ENCODE measurements at places on chromosomes 16 and 17.

DNA sequence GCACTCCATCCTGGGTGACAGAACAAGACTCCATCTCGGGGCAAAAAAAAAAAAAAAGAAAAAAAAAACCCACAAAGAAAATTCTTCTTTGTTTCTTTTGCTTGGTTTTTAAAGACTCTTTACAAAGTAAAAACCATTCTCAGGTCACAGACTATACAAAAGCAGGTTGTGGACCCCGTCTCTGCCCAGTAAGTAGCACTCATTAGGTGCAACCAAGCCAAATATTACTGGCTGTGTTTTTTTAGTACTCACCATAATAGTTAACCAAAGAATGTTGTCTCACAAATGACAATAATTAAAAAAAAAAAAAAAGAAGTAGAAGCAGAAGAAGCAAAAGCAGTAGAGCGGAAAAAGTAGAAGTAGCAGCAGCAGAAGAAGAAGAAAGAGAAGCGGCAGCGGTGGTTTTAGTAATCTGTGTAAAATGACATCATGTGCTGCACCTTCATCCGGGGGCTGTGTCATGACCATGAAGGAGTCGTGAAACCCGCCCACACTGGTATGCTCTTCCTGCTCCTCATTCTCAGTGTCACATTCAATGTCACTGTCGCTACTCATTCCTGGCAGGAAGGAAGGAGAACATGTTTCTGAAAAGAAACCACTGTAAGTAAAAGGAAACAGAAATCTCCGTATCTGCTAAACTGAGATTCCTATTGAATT is 105.4 kb downstream of the TRIM37 start:
- peak; percentile 81 for DNase-seq

- no peak for DNase-seq
Observed at GRCh38 chr17:2517539-2517938, 5.9 kb upstream of the METTL16 start.

DNA sequence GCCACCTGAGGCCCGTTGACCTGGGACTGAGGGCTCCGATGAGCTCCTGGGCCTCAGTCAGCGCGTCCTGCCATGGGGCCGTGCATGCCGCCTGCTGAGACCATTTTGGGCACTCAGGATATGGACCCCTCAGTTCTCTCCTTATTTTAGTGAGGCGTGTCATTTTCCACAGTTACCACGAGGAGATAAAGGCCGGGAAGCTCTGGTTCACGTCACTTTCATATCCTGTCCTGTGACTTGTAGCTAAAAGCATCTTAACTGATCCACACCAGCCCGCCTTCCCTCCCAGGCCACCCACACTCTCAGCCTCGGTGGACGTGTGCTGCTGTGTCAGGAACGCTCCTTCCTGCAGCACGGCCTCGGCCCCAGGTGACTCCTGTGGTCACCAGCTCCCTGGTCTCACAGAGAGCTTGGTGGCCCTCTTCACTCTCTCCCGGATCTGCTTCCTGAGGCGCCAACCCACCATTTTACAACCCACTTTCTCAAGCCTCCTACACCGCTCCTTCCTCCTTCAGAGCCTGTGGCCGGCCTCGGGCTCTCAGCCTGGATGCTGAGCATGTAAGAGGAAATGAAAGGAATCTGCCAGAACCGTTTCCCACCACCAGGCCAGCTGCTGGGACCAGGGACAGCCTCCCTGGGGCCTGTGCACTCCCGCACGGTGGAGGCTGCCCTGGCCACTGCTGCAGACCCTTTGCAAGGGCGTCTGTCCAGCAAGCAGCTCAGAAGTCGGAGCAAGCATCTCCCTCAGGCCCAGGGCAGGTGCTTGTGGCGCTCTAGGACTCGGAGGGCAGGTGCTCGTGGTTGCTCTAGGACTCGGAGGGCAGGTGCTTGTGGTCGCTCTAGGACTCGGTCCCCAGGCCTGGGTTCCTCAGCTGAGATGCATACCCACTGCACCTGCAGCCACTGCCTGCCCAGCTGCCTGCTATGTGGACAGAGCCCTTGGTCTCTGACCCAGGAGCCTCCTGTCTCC is 23.9 kb upstream of the FASN start:
- DNase-seq: no peak

DNA sequence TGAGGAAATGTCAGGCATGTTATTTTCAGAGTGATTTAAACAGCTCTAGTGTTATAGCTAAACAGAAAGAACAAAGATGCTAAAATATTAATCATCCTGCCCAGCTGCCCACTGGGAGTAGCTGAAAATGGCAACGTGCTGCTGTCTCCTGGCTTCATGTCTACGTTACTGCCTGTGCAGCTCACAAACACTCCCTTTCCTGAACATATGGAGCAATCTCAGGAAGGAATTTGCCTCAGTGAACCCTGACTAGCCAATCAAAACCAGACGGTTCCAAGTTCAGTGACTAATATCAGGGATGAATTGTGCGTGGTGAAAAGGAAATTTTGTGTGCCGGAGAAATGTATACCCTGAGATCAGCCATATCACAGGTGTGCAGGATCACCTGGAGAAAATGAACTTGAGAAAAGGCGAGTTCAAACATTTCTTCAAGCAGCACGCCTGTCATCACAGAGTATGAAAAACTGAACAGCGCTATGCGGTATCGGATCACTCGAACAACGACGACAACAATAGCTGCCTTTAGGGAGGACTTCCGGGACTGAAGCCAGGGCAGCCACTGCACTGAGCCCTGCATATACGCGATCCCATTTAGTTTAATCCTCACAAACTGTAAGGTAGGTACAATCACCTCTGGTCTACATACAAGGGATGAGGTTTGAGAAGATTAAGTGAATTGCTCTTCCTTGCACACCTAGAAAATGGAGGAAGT is 110.3 kb downstream of the STX8 start:
- no peak for DNase-seq

GRCh38 chr16:66295213-66295612 is 71.3 kb upstream of the CDH5 start:
- DNase-seq: no peak

DNA sequence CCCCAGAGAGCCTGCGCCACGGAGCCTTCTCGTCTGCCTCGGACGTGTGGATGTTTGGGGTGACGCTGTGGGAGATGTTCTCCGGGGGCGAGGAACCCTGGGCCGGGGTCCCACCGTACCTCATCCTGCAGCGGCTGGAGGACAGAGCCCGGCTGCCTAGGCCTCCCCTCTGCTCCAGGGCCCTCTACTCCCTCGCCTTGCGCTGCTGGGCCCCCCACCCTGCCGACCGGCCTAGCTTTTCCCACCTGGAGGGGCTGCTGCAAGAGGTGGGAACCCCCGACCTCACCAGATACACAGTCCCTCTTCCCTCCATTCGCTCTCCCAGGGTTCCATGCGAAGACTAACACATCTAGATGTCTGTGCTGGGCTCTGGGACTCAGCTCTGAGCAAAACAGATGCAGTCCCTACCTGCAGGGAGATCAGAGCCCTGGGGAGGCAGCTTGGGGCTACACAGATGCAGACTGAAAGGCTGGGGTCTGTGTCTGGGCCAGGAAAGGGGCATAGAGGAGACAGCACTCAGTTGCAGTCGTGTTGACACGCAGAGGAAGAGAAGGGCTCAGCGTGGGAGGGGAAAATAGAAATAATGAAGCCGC is 3.7 kb downstream of the TNK1 start:
- DNase-seq: no peak

- no peak for DNase-seq
Observed at GRCh38 chr17:70261170-70261569, 91.8 kb downstream of the KCNJ2 start.

GRCh38 chr16:24526701-24527495 is 12.5 kb upstream of the RBBP6 start:
- DNase-seq: no peak

- DNase-seq: peak; percentile 29
Observed at GRCh38 chr16:165539-166374, at the start of gene HBM. Gene HBM (plus strand): TSS chr16:165978. CDS start chr16:165998, 20 bp downstream.

GRCh38 chr17:49278076-49278475 is 47.5 kb upstream of the PHOSPHO1 start:
- no peak for DNase-seq

GRCh38 chr16:85549766-85550421 is 63.2 kb upstream of the GSE1 start:
- no peak for DNase-seq

- no peak for DNase-seq
Observed at GRCh38 chr17:43671031-43671692, 9.4 kb upstream of the MEOX1 start.

DNA sequence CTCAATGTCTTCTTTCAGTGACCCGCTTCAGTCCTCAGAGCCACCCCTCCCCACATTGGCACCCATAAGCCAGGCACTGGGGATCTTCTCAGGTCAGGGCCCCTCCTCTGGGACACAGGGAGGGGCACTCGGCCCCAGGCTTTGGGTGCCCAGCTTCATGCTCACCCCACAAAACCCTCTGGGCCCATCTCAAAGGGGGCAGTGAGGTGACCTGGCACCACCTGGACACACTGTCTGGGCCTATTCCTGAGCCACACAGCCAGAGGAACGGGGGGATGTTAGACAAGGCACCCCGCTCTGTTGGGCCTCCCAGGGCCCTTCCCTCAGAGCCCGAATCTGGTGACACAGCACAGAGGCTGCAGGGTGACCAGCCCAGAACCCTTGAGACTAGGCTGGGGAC is 36.1 kb downstream of the TNFRSF13B start:
- DNase-seq: no peak

DNA sequence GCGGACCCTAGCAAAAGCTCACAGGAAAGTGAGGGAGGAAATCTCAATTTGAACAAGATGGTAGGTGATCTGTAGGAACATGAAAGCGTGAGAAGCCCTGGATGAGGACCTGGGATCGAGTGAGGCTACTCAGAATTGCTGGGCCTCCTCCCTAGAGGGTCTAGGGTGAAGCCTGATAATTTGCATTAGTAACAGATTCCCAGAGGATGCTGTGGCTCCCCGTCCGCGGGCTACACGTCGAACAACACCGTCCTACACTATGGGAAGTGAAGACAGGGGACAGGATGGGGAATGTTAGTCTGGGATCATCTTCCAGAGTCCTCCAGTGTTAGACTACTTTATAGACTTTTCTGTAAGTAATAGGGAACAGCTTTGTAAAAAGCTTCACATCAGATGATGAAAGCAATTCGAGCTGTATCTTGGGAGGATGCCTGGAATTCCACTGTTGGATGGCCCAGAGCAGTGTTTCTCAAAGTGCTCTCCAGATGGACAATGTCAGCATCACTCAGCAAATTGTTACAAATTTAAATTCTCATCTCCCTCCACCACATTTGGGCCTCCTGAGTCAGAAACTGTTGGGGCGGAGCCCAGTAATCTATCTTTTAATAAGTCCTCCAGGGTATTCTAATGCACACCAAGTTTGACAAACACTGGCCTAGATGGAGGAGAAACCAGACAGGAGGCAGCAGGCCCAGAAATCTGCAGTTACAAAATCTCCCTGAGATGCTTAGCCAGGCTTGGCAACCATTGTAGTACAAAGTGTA is 6.5 kb downstream of the FNDC8 start:
- DNase-seq: no peak

DNA sequence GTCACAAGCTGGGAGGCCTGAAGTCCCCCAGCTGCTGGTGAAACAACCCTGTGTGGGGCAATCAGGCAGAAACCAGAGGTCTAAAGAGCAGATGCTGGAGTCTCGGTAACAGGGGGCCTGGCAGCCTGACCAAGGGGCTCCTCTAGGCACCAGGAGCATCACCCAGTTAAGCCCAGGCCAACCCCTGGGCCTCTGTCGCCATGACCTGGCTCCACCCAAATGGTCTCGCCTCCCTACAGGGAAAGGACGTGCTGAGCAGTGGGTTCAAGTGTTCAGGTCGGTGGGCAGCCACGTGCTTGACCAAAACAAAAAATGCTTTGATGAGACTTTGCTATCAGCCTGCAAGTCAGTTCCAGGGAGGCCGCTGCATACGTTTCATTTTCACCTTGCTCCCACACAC is 240.3 kb downstream of the ZNF423 start:
- DNase-seq: no peak

DNA sequence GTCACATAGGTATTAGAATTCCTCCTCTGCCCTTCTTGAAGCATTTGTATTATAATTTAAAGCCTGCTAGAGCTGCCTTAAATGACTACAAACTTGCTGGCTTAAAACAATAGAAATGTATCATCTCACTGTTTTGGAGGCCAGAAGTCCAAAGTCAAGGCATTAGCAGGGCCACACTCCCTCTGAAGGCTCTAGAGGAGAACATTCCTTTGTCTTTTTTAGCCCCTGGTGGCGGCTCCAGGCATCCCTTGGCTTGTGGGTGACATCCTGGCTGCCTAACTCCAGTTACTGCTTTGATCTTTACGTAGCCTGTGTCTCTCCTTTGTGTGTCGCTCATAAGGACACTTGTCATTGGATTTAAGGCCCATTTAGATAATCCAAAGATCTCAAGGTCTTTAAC is 186.6 kb upstream of the SALL1 start:
- no peak for DNase-seq

- DNase-seq: no peak
Observed at GRCh38 chr16:89495121-89495520, 4.8 kb upstream of the ANKRD11 start.
